Activated naive CD4-positive, alpha-beta T cell treated with anti-CD3 and anti-CD28 coated beads, Interleukin-2, amount 50 U/mL, for 72 hours (primary cell): ENCODE measurements at places on chromosomes 2 and 18. TPM values are rescaled to one million over a fixed set of nuclear protein-coding genes. Genes with fewer than 3 reads are reported as not detected.

Gene SNED1
- total RNA-seq = 7.1 TPM

Gene SLC38A11
- not detected for total RNA-seq

Gene SERPINB12
- not detected for total RNA-seq

Gene PDE1A
- not detected for total RNA-seq

Gene SH3RF3
- 1.7 TPM for total RNA-seq

Gene PSMA8
- 0.73 TPM for total RNA-seq

Gene RNF152
- 0.10 TPM for total RNA-seq

Gene LOXHD1
- 0.10 TPM for total RNA-seq

Gene TRIM43
- total RNA-seq = not detected

Gene AMER3
- not detected for total RNA-seq

Gene MAB21L4
- total RNA-seq = not detected

Gene MYO7B
- total RNA-seq = 0.64 TPM

Gene SRBD1
- 20.4 TPM for total RNA-seq

Gene NXPH2
- total RNA-seq = not detected

Gene TMEM247
- not detected for total RNA-seq

Gene ANKAR
- total RNA-seq = 2.6 TPM

Gene DIPK1C
- total RNA-seq = not detected

Gene SLC5A7
- not detected for total RNA-seq

Gene HOXD13
- not detected for total RNA-seq

Gene CHRNG
- total RNA-seq = not detected

Gene RBKS
- 12.1 TPM for total RNA-seq

Gene SERPINB13
- total RNA-seq = not detected

Gene MITD1
- 71.5 TPM for total RNA-seq

Gene OXER1
- total RNA-seq = 0.54 TPM

Gene NFATC1
- 94.8 TPM for total RNA-seq
